ENCODE measurements at places on chromosomes 3 and 15.

DNA sequence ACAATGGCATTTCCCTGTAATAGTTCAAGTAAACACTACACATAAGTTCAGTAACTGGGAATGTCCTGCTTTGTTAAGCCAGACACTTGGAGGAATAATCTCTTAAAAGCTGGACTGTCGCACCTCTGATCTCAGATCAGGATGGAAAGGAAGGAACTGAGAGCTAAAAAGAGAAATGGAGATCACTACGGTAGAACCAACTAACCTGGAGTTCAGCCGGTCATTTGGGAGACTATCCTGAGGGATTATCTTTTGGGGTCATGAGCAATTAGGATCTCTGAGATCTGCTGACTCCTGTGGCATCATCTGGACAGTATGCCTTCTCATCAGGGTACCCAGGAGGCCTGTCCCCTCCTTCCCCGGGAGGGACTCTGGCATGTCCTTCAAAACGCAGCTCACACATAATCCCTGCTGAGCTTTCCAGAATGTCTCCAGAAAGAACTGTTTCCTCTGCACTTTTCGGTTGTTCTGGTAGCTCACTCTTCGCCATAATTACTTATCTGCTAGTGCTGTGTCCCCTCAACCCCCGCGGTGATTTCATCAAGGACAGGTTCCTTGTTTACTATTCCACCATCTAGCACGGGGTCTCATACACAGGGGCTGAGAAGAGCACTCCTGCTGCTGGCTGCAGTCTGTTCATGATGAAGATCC is 115.6 kb downstream of the SENP2 start:
- no peak for DNase-seq

DNA sequence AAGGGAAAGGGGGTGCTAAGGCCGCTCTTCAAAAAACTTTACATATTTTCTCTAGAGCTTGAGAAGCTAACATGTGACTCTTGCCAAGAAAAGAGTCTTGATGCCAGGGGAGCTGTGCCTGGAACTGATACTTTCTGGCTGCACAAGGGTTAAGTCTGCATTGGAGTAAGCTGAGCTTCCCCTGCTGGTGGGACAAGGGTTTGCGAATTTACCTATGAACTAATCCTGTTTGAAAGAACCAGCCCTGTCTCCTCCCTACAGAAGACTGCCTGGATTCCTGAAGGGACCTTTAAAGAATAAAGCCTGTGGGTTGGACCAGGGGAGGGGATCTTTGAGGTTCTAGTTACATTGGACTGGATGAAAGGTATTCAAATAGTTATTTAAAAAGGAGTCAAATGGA is 58.3 kb upstream of the EPHA3 start:
- DNase-seq = no peak

DNA sequence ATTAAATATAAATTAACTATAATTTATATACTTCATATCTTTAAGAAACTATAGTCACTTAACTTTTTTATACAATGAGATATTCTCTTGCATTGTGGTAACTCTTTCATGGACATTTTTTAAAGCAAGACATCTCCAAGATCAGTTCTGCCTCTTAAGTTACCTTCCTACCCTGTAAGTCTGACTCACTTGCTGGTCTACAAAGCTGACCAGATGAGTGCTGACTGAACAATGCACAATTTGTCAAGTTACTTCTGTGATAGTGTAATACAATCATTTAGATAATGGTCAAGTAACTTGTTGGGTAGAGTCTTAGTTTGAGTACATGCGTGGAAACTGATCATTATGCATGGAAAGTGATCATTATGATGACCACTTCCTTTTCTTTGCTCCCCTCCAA is 145.9 kb downstream of the MEIS2 start:
- DNase-seq = no peak

DNA sequence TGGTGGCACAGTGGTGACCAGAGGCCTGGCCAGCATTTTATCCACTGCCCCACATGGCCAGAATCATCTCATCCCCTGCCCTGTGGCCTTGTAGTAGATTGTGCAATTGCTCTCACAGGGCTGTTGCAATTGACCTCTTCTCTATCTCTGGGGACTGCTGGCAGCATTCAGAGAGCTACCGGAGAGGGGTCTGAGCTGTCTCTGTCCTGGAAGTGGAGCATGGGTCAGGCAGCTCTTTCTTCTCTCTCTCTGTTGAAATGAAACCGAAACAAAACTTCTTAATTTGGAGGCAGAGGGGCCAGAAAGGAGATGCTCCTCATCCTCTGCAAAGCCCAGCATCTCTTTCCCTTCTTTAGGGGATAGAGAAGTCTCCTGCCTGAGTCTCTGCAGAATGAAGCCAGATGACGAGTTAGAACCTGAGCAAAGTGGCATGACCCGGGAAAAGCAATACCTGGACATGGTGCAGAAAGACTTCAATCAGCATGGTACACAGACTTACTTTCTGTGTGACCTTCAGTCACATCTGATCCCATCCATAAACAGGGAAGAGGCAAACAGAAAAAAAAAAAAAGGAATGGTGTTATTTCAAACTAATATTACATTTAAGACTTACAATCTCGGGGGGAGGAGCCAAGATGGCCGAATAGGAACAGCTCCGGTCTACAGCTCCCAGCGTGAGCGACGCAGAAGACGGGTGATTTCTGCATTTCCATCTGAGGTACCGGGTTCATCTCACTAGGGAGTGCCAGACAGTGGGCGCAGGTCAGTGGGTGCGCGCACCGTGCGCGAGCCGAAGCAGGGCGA is 144.5 kb upstream of the BCL6 start:
- DNase-seq = no peak

- no peak for DNase-seq
These were observed 81.9 kb downstream of the FGF12 start for GRCh38 chr3:192645437-192645836.

- DNase-seq = no peak
These were observed 15.9 kb downstream of the TGM5 start for GRCh38 chr15:43250785-43251184.

GRCh38 chr15:87976552-87976951 is 280.0 kb downstream of the NTRK3 start:
- DNase-seq = no peak

GRCh38 chr3:184637705-184638104 is 74.2 kb downstream of the MAGEF1 start:
- DNase-seq = no peak

DNA sequence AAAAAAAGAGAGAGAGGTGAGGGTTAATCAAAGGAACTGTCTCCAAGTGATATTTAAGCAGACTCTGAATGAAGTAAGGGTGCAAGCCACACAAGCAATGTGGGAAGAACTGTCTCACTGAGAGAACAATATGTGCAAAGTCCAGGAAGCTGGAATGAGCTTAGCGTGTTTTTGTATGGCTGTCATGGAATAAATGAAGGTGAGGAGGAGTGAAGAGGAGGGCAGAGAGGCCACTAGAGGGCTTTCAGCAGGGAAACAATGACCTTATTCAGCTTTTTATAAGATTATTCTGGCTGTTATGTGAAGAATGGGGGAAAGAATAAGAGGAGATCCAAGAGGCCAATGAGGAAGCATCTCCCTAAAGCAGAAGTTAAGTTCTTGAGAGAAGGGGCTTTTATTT is 86.9 kb upstream of the COL8A1 start:
- DNase-seq = no peak

DNA sequence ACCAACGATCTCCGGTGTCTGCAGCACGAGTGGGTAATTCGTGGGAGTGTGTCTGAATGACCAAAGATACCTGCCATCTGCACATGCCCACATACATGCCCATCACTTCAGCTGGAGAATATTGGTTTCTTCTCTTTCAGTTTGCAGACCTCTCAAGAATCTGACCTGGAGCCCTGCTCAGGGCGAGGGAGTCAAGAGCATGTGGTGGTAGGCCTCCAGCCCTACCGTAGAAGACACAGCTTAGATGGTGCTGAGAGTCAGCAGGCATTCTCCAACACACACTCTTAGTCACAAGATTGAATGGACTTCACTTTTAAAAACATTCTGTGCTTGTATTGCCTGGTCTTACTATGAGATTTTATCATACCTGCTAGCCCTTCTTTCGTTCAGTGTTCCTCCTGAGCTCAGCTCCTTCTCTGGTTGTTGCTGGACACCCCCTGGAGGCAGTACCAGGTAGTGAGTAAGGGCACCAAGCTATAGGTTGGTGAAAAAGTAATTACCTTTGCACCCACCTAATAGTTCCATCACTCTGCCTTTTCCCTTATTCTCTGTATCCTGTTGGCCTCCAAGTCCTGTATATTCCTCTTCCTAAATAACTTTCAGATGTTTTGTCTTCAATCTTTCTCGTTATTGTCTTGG is 252.0 kb downstream of the CACNA2D3 start:
- DNase-seq = no peak

All from AG08395 (cell line).